CD8-positive, alpha-beta memory T cell (primary cell): ENCODE measurements at places on chromosomes 7 and 10.

GRCh38 chr7:81186691-81187090 lies 267.8 kb upstream of the SEMA3C start:
- no peaks in the 10 kb centered on the region for H3K36me3 ChIP-seq
- H3K4me3 ChIP-seq, result no peak overlapping the region
- DNase-seq, result no peak
- no peaks in the 10 kb centered on the region for H3K4me1 ChIP-seq

DNA sequence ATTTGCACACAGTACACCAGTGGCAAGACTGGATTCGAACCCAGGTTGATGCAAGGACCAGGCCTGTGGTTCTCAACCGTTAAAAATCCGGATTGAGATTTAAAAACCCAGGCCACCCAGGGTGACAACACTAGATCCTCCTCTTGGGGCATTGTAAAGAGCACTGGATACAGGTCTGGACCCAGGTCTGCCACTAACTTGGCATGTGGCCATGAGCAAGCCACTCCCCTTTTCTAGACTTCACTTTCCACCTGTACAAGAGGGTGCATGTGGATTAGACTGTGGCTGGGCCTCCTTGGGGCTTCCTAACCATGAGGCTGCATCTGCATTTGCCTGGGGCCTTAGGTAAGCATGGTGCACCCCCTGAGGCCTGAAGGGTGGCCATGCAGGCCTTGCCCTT lies 21.7 kb upstream of the SLC29A3 start:
- no peak overlapping the region for H3K27ac ChIP-seq
- H3K27me3 ChIP-seq, result no peaks in the 10 kb centered on the region
- DNase-seq, result peak; percentile 29
- H3K4me3 ChIP-seq, result no peak overlapping the region

DNA sequence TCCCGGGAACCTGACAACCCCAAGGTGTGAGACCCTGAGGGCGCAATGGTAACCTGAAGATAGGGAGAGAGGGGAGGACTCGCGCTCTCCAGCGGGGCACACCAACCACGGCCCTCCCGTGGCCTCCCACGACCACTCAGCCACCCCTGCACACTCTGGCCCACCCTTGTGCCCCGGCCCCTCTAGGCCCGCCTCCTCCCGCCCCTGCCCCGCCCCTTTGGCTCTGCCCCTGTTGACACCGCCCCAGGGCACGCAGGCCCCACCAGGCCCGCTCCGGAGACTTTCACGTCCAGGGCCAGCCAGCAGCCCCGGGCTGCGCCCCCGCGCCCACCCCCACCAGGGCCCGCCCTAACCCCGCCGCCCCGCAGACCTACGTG lies 10.9 kb downstream of the ATG9B start:
- no peaks in the 10 kb centered on the region for H3K27me3 ChIP-seq
- no peak for DNase-seq
- no peaks in the 10 kb centered on the region for H3K36me3 ChIP-seq
- no peak overlapping the region for H3K4me3 ChIP-seq
- H3K27ac ChIP-seq, result peak overlapping the region; percentile 79

GRCh38 chr7:137032436-137032835 lies 164.0 kb downstream of the CHRM2 start:
- no peak for DNase-seq
- H3K27ac ChIP-seq, result no peak overlapping the region
- H3K4me1 ChIP-seq, result no peaks in the 10 kb centered on the region
- no peak overlapping the region for H3K4me3 ChIP-seq
- no peaks in the 10 kb centered on the region for H3K36me3 ChIP-seq

DNA sequence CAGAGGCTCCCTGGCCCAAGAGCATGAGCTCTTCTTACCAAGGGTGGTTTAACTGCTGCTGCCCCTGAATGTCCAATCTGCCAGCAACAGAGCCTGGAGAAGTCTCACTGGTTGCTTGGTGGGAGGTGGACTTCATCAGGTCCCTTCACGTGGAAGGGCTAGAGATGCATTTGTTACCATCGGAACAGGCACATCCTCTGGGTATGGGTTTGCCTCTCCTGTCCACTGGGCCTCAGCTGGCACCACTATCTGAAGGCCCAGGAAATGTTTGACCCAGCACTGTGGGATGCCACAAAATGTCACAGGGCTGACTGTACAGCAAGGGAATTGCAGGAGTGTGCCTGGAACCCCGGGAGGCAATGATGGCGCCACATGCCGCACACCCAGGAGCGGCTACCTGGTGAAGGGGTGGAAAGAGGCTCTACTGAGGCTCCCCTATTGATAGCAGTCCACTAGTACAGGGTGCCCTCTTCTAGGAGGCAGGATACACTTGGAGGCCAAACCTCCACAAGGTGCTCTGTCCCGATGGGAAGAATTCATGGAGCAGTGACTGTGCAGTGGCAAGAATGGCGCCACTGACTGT lies 603.1 kb upstream of the MGMT start:
- no peaks in the 10 kb centered on the region for H3K36me3 ChIP-seq
- H3K27me3 ChIP-seq, result no peaks in the 10 kb centered on the region
- no peak for DNase-seq
- H3K27ac ChIP-seq, result no peak overlapping the region
- H3K4me1 ChIP-seq, result no peaks in the 10 kb centered on the region
- no peak overlapping the region for H3K4me3 ChIP-seq

DNA sequence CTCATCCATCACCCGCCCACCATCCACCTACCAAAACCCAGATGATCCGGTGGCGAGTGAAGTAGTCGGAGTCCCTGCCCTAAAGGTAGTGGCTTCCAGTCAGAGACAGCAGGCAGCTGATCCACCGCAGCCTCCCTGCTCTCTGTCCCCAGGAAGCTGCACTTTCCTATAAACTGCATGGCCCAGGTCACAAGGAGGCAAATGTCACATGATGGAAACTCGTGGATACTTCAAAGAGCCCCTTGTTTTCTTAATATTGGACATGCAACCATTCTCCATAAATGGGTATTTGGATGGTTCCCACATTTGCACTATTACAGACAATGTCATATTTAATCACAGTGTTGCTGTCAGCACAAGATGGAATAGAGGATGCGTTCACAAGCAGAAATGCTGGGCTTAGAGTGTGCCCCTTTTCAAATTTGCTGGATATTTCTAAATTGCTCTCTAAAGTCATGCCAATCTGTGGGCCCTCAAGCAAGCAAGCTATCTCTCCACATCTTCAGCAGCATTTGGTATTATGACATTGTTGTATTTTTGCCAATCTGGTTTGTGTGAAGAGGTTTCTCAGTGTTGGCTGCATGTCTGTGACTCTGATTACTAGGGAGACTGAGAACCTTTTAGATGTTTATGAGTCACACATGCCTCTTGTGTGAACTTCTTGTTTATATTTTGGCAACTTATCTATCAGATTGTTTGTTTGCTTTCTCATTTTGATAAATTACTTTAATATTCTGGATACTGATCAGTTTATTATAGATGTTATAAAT lies 822.0 kb downstream of the TNS3 start:
- no peaks in the 10 kb centered on the region for H3K4me1 ChIP-seq
- no peak for DNase-seq
- H3K27me3 ChIP-seq, result no peaks in the 10 kb centered on the region
- H3K27ac ChIP-seq, result no peak overlapping the region

- H3K27ac ChIP-seq, result no peak overlapping the region
- no peaks in the 10 kb centered on the region for H3K36me3 ChIP-seq
- H3K4me3 ChIP-seq, result no peak overlapping the region
- H3K27me3 ChIP-seq, result no peaks in the 10 kb centered on the region
These were observed 19.2 kb downstream of the PLA2G12B start for GRCh38 chr10:72935361-72935760.

GRCh38 chr10:121678631-121679174 lies 80.5 kb upstream of the FGFR2 start:
- H3K27ac ChIP-seq, result no peak overlapping the region
- H3K4me3 ChIP-seq, result no peak overlapping the region
- H3K27me3 ChIP-seq, result no peaks in the 10 kb centered on the region

DNA sequence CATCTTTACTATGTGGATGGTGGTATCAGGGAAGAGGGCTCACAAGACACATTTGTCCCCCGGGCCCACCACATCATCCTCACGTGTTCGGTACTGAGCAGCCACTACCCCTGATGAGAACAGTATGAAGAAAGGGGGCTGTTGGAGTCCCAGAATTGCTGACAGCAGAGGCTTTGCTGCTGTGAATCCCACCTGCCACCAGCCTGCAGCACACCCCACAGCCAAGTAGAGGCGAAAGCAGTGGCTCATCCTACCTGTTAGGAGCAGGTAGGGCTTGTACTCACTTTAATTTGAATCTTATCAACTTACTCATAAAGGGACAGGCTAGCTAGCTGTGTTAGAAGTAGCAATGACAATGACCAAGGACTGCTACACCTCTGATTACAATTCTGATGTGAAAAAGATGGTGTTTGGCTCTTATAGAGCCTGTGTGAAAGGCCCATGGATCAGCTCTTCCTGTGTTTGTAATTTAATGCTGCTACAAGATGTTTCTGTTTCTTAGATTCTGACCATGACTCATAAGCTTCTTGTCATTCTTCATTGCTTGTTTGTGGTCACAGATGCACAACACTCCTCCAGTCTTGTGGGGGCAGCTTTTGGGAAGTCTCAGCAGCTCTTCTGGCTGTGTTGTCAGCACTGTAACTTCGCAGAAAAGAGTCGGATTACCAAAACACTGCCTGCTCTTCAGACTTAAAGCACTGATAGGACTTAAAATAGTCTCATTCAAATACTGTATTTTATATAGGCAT lies 9.1 kb upstream of the CSGALNACT2 start:
- no peaks in the 10 kb centered on the region for H3K36me3 ChIP-seq
- no peak overlapping the region for H3K27ac ChIP-seq
- no peak overlapping the region for H3K4me3 ChIP-seq
- no peaks in the 10 kb centered on the region for H3K4me1 ChIP-seq
- no peak for DNase-seq

DNA sequence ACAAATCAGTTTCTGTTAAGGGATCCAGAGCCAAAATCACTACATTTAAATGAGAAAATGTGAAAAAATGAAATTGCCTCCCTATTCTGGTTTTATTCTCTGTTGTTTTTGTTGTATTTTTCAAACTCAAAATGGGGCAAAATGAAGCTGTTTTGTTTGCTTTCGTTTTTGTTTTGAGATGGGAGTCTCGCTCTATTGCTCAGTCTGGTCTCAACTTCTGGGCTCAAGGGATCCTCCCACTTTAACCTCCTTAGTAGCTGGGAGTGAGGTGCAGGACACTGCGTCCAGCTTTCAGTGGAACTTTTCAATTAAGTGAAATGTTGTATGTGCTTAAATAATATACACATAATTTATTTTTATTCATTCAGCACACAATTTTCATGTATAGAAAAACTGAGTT lies 205.0 kb downstream of the SORCS1 start:
- no peaks in the 10 kb centered on the region for H3K36me3 ChIP-seq
- H3K27me3 ChIP-seq, result no peaks in the 10 kb centered on the region
- DNase-seq, result no peak
- H3K27ac ChIP-seq, result no peak overlapping the region
- no peak overlapping the region for H3K4me3 ChIP-seq

DNA sequence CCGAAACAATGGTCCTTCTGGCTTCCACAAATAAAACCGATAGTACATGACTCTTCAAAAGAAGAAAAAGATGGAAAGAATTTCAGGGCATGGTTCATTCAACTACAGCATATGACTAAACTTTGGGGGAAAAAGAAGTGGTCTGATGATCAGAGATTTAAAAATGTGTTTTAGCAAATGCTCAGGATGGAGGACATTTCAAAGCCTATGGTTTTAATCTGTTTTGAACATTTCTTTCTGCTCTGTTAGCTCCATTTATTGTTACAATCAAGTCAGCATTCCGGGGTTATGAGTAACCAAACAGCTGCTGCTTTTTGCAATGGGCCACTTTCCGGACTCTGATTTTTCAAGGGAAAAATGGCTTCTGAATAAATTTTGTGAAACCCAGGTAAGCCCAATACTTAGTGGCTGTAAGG lies 142.4 kb downstream of the CUBN start:
- no peaks in the 10 kb centered on the region for H3K4me1 ChIP-seq
- DNase-seq, result no peak
- H3K27me3 ChIP-seq, result no peaks in the 10 kb centered on the region
- H3K4me3 ChIP-seq, result no peak overlapping the region

DNA sequence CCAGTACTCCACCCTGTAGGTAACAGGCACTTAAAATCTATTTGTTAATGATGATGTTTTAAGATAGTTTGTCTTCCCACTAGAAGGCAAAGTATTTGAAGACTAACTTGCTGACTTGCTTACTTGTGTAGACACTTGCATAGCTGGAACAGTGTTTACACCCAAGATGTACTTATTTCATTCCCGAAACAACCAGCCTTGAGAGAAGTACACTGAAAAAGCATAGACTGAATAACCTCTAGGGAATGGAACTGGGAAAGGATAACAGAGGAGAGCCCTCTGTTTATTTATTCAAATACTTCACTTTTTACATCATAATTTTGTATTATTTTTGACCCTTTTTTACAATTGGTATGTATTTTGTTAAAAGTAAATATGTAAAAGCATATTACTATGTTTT lies 33.1 kb upstream of the TMEM26 start:
- H3K36me3 ChIP-seq, result no peaks in the 10 kb centered on the region
- no peak for DNase-seq

DNA sequence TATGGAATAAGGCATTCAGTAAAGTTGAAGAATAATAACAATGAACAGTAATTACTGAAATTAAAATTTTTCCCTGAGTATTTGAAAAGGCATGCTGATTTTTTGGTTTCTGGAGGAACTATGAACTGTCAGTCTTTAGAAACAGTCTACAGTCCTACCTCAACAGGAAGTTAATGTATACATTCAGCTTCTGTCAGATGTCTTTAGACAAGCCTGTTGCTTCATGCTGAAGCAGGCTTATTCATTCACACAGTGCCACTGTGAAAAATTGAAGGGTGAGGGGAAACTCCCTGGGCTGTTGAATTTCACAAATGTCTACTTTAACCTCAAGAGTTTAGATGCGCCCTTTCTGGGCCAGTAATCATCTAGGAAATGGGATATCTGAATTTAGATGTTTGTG lies 3.5 kb downstream of the NRF1 start:
- H3K4me3 ChIP-seq, result no peak overlapping the region
- DNase-seq, result no peak
- H3K4me1 ChIP-seq, result peaks cover 72% of the 10 kb centered on the region
- H3K36me3 ChIP-seq, result no peaks in the 10 kb centered on the region
- H3K27ac ChIP-seq, result no peak overlapping the region
